ENCODE measurements at places on chromosomes 4 and X.

DNA sequence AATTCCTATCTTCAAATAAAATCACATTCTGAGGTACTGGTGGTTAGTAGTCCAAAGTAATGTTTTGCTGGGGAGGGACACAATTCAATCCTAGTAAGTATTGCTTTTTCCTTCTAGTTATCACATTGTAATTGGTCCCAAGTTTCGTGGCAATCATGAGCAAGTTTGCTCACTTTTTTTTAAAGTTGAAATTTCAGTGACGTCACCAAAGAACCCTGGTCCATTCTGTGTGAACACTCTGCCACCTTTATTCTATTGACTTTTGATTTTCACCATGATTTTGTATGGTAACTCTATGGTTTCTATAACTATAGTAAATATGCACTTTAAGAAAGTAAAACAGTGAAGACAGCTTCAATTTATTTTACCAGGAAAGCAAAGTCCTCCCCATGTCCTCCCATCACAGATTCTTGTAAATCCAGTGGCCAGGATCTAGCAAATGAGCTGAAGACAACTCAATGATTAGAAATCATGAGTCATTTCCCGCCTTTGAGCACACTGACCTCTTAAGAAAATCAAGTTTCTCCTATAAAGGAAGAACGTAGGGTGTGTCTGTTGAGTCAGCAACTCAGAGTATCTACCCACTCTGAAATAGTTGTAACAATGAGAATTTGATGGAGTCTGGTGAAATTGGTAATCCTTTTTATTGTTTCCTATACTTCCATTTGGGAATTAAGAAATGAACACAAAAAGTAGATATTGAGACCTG is 1306.6 kb upstream of the PABPC4L start:
- DNase-seq: no peak

DNA sequence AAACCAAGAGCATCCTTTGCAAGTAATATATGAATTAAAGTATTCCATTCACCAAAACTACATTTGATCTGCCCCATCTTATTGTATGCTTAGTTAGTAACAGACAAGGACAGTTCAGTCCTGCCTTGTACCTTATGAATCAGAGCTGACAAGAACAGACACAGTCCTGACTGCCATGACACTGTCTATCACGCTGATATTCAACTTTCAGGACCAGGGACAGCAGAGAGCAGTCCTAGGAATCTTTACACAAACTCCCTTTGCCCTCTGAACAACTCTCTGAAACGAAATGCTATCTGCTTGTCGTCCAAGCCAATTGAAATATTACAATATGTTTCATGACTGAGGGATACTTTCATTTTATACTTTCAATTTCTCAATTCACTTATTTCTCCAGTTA is 268.6 kb upstream of the VCX start:
- DNase-seq: no peak

DNA sequence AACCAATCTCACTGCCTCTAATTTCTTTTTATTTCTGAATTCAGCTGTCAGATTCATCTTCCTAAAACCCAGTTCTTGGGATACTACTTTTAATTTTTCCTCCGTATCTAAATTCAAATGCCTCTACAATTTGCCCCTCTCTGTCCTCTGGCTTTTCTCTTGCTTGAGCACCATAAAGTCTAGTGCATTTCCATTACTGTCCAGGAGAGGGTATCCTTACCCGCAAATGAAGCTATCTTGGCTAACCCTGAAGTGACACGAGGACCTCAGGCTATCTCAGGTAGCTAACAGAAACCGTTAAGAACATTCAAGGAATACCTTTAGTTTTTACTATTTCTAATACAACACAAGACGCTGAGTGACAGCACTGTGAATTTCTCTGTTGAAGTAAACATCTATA is 49.4 kb upstream of the PRR32 start:
- DNase-seq: no peak

GRCh38 chr4:123230061-123230460 is 166.5 kb upstream of the SPRY1 start:
- no peak for DNase-seq

- DNase-seq: no peak
These were observed 49.1 kb upstream of the GAB1 start for GRCh38 chr4:143287572-143287923.

DNA sequence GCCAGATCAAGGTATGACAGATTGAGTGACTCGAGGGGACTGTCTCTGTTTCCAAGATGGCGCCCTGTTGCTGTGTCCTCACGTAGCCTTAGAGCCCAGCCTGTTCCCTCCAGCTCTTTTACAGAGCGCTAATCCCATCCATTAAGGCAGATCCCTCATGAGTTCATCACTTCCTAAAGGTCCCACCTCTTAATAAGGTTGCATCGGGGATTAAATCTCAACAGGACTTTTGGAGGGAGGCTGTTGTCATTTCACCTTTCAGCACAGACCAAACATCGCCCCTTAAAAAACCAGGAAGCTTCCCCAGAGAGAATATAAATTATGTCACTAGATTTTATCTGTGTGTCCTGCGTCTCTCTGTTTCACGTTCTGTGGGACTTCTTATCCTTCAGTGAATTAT is 32.6 kb upstream of the DHRSX start:
- no peak for DNase-seq

DNA sequence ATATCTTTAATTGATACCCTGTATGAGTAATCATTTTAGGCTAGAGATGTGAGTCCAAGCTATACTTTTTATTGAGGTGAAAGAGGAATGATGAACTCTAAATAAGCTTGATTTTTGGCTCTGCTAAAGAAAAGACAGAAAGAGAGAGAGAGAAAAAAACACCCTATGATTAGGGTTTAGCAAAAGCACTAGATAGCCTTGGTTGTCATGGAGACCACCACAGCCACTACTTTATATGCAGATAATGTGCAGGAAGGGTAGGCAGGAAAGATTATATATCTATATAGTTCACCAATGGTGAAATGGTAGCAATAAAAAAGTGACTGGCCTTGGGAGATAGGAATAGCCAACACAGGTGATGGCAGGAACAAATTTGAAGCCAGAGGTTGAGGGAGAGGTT is 69.9 kb upstream of the CAMK2D start:
- no peak for DNase-seq

- no peak for DNase-seq
These were observed 87.0 kb downstream of the IRF2 start for GRCh38 chr4:184387351-184387750.

DNA sequence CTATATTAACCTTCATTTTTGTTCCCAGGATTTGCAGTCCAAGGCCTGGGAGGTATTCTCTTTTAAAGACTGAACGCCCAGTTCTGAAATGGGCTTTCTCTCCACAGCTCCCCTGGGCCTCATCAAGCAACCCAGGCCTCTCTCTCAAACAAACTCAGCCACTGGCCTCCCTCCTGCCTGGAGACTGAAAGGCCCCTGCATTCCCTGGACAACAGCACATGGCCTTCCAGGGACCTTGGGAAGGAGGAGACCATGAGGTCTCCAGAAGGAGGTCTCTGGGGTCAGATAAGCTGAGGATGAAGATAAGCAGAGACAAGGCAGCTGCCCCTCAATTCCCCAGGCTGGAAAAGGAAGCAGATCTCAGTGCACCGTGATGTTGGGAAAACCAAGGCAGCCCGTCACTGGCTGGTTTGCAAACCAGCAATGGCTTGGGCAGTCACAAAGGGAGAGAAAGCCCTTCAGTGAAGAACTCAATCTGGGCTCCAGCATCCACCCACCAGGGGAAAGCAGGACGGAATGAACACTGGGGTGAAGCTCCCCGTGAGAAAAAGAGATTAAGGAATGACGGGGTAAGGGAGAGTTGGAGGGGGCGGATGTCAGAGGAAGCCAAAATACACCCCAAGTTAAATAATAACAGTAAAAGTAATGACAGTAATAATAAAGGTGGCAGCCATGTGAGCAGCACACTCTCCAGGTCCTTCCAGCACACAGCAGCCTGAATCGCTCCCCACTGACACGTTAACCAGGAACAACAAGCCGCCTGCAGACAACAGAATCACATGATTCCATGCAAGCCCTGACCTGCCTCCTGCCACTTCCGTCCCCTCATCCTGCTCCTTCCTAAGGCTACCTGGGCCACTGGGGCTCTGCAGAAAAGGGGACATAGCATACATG is 22.3 kb downstream of the AMOT start:
- no peak for DNase-seq

DNA sequence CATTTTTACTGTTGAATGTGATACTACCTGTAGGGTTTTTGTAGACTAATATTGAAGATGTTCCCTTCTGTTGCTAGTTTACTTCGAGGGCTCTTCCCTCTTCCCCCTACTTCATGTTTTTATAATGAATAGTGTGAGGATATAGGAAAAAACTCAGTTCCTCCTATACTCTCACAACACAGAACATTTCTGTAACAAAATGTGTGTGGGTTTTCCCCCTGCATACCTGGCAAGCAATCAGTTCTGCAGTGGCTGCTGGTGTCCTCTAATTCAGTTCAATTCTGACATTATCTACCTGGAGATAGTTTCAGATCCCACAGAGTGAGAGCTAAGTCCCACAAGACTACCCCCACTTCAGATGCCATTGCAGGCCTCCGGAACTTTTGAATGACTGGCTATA is 107.9 kb downstream of the KDM6A start:
- DNase-seq: no peak

- DNase-seq: no peak
These were observed 26.5 kb upstream of the MANBA start for GRCh38 chr4:102787096-102787881.

DNA sequence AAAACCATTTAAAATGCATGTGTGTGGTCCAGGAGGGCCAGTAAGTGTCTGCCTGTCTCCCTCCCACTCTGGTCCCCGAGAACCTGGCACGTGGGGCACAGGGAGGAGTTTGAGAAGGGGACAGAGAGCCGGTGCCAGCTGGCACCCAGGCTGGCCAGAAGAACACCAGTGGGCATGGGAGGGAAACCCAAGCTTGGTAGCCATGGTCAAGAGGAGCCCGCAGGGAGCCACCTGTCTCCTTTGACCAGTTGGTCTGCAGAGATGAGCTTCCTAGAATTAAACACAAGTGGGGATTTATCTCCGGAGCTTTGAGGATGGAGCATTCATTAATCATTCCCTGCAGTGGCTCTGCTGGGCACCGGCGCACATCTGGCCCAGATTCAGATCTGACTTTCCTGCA is 41.6 kb downstream of the HMX1 start:
- no peak for DNase-seq

DNA sequence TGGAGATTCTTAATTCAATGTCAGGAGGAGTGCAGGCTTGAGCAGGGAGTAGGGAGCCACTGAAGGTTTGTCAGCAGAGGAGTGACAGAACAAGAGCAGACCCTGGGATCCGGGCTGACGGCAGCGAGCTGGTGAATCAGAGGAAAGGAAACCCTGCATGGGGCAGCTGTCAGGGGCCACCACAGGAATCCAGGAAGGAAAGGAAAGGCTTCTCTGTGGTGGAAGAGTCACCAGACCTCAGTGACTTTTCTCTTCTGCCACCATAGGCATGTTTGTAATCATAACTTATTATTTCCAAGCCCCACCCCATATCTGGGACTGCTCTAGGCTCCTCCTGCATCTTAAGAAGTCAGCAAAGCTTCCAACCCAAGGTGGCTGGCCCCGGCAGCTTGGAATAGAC is 150.9 kb downstream of the BCOR start:
- no peak for DNase-seq

DNA sequence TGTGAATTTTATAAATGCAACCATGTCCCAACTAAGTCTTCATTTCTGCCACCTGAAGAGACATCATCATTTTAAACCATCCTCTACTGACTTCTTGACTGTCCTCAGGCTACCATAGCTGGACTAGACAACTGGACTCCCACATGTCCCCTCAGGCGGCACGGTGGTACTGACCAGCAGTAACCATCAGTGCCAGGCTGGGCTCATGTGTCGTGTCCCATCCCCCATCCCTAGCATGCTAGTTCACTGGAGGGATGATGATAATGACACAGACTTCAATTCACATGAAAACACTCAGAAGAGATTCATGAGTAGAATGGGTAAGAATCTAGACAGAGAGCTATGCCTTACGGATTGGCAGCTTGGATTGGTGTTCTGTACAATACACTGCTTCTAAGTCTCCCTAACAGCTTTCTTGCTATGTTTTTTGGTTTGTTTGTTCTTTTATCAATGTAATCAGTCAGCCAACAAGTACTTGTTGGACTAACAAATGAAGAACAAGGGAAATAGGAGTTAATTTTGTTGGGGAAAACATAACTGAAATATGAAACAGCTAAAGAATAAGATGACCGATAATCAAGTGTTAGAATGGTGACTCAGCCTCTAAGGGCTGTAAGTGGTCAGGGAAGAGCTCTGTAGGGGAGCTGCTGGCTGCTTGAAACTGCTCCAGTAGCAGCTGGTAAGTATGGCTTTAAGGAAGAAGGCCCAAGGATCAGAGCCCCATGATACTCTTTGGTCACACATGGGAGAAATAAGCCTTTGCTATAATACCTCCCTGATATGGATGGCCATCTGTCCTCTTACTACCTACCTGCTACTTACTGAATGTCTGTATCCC is 10.3 kb downstream of the ZDHHC9 start:
- DNase-seq: no peak

GRCh38 chrX:46554942-46555341 is 9.7 kb upstream of the ZNF674 start:
- no peak for DNase-seq

GRCh38 chr4:169160825-169161224 is 109.9 kb downstream of the SH3RF1 start:
- no peak for DNase-seq

DNA sequence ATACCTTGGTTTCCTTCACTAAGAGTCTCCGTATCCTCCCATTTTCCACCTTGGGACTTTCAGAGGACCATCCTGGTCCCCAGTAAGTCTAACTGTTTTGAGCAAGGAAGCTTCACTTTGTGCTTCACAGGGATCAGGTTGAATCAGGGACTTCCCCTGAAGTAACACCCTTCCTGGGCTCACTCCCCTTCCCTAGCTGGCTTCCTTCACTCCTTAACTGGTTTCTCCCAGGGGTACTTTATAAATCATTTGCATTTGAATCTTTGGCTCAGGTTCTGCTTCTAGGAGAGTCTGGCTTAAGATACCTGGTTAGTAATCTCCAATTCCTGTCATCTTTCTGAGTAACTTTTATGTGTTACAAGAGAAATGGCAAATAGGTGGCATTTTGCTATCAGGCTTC is 24.5 kb upstream of the GRIA2 start:
- no peak for DNase-seq

- no peak for DNase-seq
These were observed 20.7 kb downstream of the AFAP1 start for GRCh38 chr4:7918981-7919380.

DNA sequence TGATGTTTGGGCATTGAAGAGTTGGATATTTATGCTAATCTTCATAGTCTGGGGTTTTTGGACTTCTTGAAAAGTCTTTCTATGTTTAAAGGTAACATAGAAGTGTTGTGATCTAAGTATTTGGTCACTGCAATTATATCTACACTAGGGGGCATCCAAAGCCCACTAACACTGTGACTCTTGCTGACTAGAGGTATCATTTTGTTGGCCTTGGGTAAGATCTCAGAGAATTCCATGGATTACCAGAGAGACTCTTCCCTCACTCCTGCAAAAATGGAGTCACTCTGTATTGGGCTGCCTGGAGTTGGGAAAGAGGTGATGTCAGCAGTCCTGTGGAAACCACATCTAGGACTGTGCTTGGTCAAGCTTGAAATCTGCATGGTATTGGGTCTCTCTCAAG is 1077.6 kb downstream of the FAM133A start:
- no peak for DNase-seq
